ENCODE measurements at places on chromosomes 3 and 15. TPM values are rescaled to one million over a fixed set of nuclear protein-coding genes. Genes with fewer than 3 reads are reported as not detected.
A peak's percentile ranks its signal among the peaks of the same experiment; 100 is the strongest.

GRCh38 chr3:152454076-152454875, 185.5 kb downstream of the MBNL1 start:
- H3K4me3 ChIP-seq = no peak overlapping the region
- no peaks in the 10 kb centered on the region for H3K27me3 ChIP-seq
- peaks cover 4% of the 10 kb centered on the region for H3K4me1 ChIP-seq
- DNase-seq = no peak
- H3K36me3 ChIP-seq = peaks cover 9% of the 10 kb centered on the region
- H3K27ac ChIP-seq = no peak overlapping the region

Gene ZSCAN2
- total RNA-seq = 10.5 TPM

DNA sequence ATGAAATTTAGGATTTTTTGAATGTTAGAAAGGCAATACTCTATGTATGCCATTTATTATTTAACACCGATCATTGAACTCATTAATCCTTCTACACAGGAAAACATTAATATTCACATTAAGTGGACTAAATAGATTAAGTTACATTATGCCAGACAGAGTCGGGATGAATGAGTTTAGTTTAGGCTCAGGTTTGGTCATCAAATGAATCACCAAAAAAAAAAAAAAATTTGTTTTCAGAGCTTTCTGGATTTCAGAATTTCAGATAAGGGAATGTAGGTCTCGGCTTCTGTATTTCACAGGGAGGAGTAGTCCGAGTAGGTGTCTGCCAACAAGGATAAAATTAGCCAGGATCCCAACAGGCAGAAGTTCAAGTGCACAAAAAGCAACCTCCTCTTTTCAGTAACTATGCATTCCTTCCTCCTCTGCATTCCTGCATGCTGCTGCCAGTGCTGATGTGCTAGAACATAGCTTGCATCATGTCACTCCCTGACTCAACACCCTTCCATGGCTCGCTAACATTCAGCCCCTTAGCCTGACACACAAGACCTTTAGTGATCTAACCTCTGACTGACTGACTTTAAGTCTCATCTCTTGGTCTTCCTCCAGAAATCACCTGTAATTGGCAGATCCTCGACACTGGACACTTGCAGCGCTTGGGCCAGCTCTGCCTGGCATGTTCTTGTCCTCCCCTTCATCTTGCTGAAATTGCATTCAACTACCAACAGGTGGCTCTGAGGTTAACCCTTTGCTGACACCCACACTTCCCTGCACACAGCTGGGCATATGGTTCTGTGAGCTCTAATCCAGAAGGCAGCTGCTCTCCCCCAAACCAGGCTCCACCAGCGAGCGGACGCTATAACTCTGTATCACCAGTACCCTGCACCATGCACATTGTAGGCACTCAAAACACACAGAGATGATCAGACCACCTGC, 145.4 kb upstream of the PROK2 start:
- DNase-seq = no peak
- no peaks in the 10 kb centered on the region for H3K36me3 ChIP-seq
- H3K4me1 ChIP-seq = peaks cover 9% of the 10 kb centered on the region
- no peak overlapping the region for H3K4me3 ChIP-seq
- peaks cover 30% of the 10 kb centered on the region for H3K27me3 ChIP-seq

Gene WDR82
- 73.0 TPM for total RNA-seq

Gene ANKUB1
- not detected for total RNA-seq

DNA sequence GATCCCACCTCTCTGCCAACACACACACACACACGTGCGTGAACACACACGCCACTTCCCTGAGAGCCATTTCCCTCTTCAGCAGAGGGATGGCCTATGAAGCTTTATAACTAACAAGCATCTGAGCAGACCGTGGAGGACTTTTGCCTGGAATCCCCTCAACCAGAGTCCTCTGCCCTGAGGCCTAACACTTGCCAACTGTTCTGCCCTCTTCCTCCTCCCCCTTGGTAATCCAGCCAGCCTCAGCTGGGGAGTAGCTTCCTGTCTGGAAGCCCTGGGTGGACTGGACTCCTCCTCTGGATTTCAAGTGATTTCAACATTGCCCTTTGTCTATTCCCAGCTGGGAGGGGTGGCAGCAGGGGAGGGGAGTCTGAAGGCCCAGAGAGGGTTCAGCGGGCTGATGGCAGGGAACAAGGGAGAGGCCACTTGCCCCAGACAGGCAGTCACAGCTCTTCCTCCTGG, 68.4 kb upstream of the HACD2 start:
- no peak for DNase-seq
- no peak overlapping the region for H3K4me3 ChIP-seq
- peak overlapping the region; percentile 98 for H3K27ac ChIP-seq
- peaks cover 78% of the 10 kb centered on the region for H3K4me1 ChIP-seq
